ENCODE measurements at places on chromosomes 6 and 20. TPM values are rescaled to one million over a fixed set of nuclear protein-coding genes. Genes with fewer than 3 reads are reported as not detected.

DNA sequence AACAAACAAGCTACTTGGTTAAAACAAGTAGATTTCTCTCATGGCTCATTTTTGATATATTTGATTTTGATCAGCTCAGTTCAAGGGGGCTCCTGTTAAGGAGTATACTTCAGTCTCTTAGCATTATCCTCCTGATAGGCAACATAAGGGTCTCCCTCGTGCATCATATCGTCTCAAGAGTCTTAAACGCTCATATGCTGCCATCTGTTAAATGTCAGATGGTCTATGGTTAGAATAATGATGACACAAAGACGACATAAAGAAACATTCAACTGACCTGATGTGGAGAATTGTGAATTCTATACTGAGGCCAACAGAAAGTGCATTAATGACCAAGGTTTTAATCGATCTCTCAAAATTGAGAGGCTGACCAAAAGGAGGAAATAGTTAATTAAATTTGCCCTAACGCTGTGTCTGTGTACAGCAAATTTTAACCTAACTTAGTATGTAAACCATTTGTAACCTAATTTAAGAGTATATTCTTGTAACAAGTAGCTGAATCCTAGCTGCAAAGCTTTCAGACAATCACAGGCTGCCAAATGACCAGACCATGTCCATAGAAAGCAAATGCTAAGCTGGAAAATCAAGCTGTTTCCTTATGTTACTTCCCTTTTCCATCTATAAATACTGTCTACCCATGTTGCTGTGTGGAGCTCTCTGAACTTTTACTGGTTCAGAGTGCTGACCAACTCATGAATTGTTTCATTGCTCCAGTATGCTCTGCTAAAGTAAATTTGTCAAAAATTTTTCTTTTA, 1688.5 kb downstream of the GRIK2 start:
- H3K27me3 ChIP-seq, result no peaks in the 10 kb centered on the region
- H3K4me1 ChIP-seq, result no peaks in the 10 kb centered on the region

- H3K27ac ChIP-seq, result no peak overlapping the region
- H3K4me3 ChIP-seq, result no peak overlapping the region
- no peaks in the 10 kb centered on the region for H3K4me1 ChIP-seq
- no peaks in the 10 kb centered on the region for H3K27me3 ChIP-seq
- DNase-seq, result no peak
- H3K36me3 ChIP-seq, result peaks cover 18% of the 10 kb centered on the region
These were observed 15.6 kb downstream of the COMMD7 start for GRCh38 chr20:32727683-32728082.

GRCh38 chr20:62835931-62836861, 19.3 kb downstream of the COL9A3 start:
- peaks cover 20% of the 10 kb centered on the region for H3K4me1 ChIP-seq
- H3K36me3 ChIP-seq, result no peaks in the 10 kb centered on the region
- H3K4me3 ChIP-seq, result no peak overlapping the region

DNA sequence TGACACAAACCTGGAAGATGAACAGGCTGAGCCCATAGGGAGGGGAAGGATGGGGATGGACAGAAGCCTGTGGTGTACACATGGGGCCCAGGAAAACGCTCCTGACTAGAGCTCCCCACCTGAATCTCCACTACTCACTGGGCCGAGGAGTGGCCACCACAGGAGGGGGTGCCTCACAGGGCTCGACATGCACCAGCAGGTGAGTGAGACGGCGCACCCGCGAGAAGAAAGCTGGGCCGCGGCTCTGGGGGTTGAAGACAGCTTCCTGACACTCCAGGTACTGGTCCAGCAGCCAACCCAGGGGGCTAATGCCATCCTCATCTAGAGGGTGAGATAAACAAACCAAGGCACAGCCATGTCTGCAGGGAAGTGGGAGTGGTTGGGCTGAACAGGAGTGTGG, 10.3 kb downstream of the CUL7 start:
- no peak overlapping the region for H3K4me3 ChIP-seq
- H3K27me3 ChIP-seq, result no peaks in the 10 kb centered on the region
- no peak for DNase-seq
- H3K36me3 ChIP-seq, result peaks cover 20% of the 10 kb centered on the region
- H3K4me1 ChIP-seq, result no peaks in the 10 kb centered on the region

- H3K4me1 ChIP-seq, result no peaks in the 10 kb centered on the region
- peak overlapping the region; percentile 74 for H3K27ac ChIP-seq
- H3K36me3 ChIP-seq, result no peaks in the 10 kb centered on the region
- DNase-seq, result no peak
These were observed 17.7 kb upstream of the CCN6 start for GRCh38 chr6:112036088-112036637.

DNA sequence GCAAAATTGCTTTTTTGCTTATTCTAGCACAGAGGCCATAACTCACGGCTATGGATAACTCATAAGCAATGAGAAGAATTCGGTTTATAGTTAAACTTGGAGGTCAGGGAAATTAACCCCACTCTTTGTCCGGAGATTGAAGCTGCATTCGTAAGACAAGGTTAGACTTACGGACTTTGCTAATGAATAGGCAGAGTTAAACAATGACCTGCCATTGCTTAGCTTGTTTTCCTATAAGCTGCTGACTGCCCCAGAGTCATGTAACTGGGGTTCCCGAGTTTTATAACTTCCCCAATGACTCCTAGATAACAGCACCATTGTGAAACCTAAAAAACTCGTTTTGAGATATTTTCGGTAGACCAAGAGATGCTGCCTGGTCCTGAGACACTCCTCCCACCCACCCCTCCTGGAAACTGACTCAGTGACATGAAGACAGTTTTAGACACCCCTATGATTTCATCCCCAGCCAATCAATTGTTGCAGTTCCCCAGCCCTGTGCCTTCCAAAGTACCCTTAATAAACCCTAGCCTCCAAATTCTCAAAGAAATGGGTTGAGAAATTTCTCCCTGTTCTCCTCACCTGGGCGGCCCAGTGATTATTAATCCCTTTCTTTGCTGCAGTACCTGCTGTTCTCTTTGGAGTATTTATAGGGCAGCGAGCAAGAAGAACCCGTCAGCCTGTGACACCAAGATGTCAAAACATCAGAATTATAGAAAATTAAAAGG, 33.1 kb upstream of the MCUR1 start:
- no peaks in the 10 kb centered on the region for H3K36me3 ChIP-seq
- no peak overlapping the region for H3K4me3 ChIP-seq
- no peaks in the 10 kb centered on the region for H3K4me1 ChIP-seq
- DNase-seq, result no peak
- H3K27ac ChIP-seq, result no peak overlapping the region

Gene RNF144B
- total RNA-seq, result 14.8 TPM

DNA sequence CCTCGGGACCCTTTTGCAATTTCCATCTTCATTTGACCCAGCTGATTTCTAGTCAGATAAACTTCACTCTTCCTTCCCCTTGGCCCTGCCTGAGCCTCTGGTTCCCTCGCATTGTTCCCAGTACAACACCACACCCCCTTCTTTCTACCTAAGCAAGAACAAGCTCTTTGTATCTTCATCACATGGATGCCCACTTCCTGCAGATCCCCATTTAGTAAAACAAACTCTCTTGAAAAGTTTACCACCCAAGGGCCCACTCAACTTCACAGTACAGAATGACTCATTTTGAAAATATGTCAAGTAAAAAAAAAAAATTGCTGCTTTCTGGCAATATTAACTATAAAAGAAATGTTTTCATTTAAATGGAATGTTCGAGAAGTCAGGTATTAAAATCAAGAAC, 5.2 kb downstream of the FAXC start:
- H3K27ac ChIP-seq, result peak overlapping the region; percentile 53
- peaks cover 12% of the 10 kb centered on the region for H3K4me1 ChIP-seq
- H3K27me3 ChIP-seq, result no peaks in the 10 kb centered on the region
- H3K4me3 ChIP-seq, result no peak overlapping the region

DNA sequence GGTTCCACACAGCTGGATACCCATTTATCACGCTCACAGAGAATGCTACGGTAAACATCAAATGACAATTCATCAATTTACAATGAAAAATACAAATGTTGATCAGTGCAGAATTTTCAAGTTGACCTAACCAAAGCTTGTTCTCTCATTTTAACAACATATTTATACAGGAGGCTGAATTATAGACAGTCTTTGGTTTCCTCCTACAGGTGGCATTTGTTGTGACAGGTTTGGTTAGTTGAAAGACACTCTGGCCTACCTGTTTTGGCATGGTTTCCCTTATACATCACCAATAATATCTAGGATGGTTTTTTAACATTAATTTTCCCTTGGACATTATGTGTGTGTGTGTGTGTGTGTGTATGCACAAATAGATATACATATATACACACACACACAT, 642.5 kb upstream of the MMS22L start:
- H3K4me1 ChIP-seq, result no peaks in the 10 kb centered on the region
- H3K36me3 ChIP-seq, result no peaks in the 10 kb centered on the region
- H3K27me3 ChIP-seq, result no peaks in the 10 kb centered on the region
- H3K4me3 ChIP-seq, result no peak overlapping the region
- H3K27ac ChIP-seq, result no peak overlapping the region

GRCh38 chr6:165636402-165637048, 26.5 kb downstream of the PDE10A start:
- no peak for DNase-seq
- peaks cover 6% of the 10 kb centered on the region for H3K27me3 ChIP-seq
- no peak overlapping the region for H3K4me3 ChIP-seq
- H3K36me3 ChIP-seq, result no peaks in the 10 kb centered on the region

- no peak overlapping the region for H3K4me3 ChIP-seq
- H3K4me1 ChIP-seq, result no peaks in the 10 kb centered on the region
- no peak for DNase-seq
- no peaks in the 10 kb centered on the region for H3K27me3 ChIP-seq
- no peaks in the 10 kb centered on the region for H3K36me3 ChIP-seq
These were observed 111.1 kb downstream of the IPCEF1 start for GRCh38 chr6:154245506-154245905.

Gene ANKEF1
- 1.1 TPM for total RNA-seq

DNA sequence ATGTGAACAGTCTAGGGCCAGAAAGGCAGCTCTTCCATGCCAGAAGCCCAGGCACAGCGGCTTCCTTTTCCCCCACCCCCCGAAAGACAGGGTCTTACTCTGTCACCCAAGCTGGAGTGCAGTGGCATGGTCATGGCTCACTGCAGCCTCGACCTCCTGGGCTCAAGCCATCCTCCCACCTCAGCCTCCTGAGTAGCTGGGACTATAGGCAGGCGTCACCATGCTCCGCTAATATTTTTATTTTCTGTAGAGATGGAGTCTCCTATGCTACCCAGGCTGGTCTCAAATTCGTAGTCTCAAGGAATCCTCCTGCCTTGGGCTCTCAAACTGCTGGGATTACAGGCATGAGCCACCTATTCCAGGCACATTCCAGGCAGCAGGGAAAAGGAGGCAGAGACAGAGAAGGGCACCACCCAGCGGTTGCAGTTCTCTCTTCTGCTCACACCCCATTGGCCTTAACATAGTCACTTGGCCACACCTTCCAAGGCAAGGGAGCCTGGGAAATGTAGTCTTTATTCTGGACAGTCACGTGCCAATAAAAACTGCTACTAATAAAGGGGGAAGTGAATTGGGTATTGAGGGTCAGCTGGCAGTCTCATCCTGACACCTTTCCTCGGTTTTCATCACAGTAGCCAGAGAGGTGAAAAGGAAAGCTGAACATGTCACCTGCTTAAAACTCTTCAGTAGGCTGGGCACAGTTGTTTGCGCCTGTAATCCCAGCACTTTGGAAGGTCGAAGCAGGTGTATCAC, 205.9 kb downstream of the ZMYND8 start:
- H3K27me3 ChIP-seq, result no peaks in the 10 kb centered on the region
- H3K27ac ChIP-seq, result no peak overlapping the region
- H3K4me3 ChIP-seq, result no peak overlapping the region
- no peaks in the 10 kb centered on the region for H3K4me1 ChIP-seq

DNA sequence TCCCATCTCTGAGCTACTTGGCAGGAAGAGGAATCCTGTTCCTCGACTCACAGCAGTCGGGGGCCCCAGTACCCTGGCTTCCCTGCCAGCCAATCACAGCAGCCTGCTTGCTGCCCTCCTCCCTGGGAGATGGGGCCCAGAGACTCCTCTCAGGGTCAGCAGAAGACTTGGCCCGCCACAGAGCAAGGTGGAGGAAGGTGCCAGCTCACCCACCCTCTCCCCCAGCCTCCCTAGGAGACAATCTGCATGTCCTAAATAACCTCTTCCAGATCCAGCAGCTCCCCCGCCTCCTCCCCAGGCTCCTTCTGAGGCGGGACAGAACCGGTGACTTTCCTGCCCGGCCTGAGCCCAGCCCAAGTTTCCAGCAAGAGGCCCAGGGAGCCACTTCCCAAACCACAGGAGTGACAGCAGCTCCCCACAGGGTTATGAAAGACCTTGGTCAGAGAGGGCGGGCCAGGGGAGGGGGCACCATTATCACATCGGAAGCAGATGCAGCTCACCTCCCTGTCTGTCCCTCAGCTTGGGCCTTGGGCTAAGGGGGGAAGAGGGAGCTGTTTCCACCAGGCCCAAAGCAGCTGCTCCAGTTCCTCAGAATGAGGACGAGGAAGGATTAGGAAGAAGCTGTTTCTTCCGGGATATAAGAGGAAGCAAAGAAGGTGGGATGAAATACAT, 2.3 kb downstream of the CCND3 start:
- H3K36me3 ChIP-seq, result peaks cover 17% of the 10 kb centered on the region
- H3K27ac ChIP-seq, result peak overlapping the region; percentile 88
- no peak overlapping the region for H3K4me3 ChIP-seq
- DNase-seq, result peak; percentile 71
- H3K4me1 ChIP-seq, result peaks cover 50% of the 10 kb centered on the region

- H3K4me1 ChIP-seq, result no peaks in the 10 kb centered on the region
- H3K36me3 ChIP-seq, result no peaks in the 10 kb centered on the region
- H3K27ac ChIP-seq, result no peak overlapping the region
These were observed 54.8 kb downstream of the CAP2 start for GRCh38 chr6:17448165-17448564.

Gene HLA-DPB1
- total RNA-seq, result 39.9 TPM

All from sigmoid colon (tissue), 7 donors.